ENCODE measurements at places on chromosomes 4 and X.

DNA sequence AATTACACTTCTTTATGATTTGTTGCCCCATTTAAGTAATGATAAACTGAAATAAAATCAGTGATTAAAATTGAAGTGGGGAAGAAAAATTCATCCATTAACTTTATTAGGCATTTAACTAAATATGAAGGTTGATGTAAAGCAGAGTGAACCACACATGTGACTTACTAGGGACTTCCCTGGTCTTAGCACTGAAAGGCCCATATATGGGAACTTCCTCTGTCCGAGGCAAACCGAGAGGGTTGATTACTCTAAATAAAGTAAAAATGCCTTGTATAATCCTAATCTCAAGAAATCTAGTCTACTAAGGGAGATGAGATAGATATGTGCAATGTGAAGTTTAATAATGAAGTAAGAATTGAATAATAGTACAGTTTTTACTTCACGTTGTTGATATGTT, 403.9 kb upstream of the RPS6KA3 start:
- no peak for DNase-seq

DNA sequence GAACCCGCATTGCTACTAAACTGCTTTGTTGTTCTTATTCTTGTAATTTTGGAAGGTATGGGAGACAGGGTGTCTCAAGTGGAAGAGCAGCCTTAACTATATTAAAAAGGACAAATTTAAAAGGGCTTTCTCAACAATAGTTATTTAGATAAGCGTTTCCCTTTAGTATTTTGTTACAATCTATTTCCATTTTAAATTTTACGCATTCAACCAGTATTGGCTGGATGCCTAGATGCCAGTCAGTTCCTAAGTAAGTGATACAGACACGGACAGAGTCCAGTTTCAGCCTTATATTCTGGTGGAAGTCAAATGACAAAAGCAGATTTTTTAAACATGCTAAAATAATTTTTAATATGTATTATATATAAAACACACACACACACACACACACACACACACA, 28.3 kb downstream of the FAT1 start:
- DNase-seq = no peak

DNA sequence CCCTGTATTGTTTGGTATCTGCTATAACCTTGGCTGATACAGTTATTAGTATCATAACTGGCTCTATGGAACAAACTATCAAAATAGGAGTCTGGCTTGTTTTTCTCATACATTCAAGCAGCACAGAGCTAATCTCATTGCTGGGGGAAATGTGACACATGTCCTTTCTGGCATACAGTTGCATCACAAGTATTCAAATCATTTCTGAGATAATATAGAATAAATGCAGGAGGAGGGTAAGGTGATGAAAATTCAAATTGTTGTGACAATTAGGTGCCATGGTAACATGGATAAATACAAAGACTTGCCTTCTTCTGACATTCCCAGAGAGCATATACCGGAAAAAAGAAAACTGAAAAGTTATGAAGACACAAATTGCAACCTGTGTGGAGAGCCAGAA, 2706.8 kb downstream of the ARAP2 start:
- no peak for DNase-seq

DNA sequence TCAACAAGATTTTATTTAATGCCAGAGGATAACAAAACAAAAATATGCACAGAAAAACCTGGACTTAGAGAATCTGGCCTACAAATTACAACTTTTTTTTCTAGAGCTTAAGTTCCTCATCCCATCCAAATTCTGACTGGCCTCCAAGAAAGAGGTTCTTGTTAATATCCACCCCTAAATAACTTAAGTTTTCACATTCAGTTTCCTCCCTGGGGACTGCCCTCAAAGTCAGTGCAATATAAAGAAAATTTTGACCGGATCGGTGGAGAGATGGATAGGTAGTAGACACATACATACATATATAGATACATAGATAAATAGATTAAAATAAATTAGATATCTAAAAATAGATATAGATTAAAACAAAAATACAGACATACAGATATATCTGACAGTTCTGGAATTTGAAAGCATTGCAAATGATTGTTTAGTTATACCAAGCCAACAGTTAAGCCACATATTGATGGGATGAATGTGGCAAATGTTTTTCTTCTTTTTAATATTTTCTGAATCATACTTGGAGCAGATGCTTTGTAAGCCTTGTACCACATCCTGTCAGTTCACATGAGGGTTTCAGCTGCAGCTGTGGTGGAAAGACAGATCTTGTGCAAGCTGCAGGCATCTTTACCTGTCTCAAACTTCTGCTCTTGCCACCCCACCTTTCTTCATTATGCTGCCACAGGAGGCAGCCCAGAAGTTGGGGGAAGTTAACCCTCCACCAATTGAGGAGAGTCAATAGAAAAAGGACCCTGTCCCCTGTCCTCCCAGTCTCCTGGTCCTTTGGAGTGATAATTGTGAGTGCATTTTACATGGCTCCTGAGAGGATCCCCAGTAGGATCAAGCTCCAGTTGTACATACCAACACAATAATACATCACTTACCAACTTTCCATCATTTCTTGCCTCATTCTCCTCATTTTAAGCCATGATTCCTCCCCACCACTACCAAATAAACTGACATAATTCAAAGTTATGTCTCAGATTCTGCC, 58.5 kb upstream of the PRDM8 start:
- DNase-seq = no peak

DNA sequence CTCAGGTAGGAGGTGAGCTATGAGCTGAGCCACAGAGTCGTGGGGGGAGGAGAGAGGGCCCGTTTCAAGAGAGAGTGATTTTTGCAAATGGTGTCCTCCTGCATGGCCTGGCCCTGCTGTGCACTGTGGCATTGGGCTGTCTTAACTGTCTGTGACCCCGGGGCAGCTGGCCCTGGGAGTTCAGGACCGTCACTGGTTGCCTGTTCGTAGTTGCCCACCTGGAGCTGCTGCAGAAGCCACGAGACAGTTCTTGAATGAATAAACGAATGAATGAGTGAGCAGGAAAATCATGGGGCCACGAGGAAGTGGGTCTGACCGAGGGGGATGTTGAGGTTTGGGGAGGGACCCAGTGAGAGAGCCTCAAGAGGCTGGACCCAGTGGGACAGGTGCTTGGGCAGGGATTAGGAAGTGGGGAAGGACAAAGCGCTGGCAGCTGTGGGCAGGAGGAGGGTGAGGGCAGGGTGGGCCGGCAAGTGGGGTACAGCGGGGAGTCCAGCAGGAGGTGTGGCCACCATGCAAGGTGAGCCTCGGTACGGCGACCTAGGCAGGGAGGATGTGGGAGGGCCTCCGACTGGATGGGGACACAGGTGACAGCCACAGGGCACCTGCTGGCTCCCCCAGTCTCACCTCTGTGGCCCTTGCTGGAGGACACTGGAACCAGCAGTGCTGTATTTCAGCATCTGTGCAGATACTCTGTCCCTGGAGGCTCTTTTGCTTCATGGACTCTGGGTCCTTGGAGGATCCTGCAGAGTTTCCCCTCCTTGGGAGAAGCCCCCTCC, 10.2 kb downstream of the RGS12 start:
- no peak for DNase-seq

GRCh38 chrX:97260679-97261078, 377.0 kb downstream of the RPA4 start:
- DNase-seq = no peak

DNA sequence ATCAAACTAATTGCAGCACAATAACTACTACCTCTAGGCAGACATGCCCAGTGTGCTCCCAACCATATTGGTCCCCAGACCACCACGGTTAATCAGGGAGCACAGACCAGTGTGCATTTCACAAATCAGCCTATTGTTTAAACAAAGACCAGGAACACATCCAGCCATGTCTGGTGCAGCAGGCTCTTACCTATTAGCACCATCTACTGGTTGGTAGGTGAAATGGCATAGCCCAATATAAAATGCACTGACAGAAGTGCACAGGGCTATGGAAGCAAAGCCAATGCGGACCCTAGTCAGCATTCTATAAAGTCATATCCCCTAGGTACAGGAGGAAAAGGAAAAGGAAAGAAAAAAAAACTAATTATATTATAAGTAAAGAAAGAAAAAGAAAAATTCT, 15.5 kb upstream of the CYLC1 start:
- DNase-seq = peak; percentile 47

- no peak for DNase-seq
Observed at GRCh38 chrX:7218321-7219152, 70.6 kb upstream of the PUDP start.

- DNase-seq = peak; percentile 62
Observed at GRCh38 chrX:11757719-11758399, at the start of gene MSL3. TSS of gene MSL3 (plus strand) at chrX:11758237. CDS start at chrX:11758264, 27 bp downstream.

- no peak for DNase-seq
Observed at GRCh38 chr4:81512001-81512756, 40.5 kb upstream of the RASGEF1B start.

GRCh38 chrX:2600564-2600963, 90.5 kb upstream of the CD99 start:
- no peak for DNase-seq

DNA sequence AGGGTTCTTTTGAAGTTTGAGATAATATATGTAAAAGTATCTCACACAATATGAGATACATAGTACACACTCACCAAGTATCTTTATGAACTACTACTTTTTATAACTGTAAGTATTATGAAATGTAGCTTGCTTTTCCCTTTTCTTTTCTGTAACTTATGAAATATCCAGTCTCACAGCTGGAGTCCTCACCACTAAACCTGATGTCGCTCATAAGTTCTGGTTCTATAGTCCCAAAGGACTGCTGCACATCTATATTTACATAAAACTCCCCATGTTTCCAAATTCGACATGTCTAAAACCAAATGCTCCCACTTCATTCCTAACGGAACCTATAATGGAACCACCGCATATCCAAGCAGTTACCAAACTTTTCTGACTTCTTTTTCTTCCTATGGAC, 186.5 kb upstream of the SLC7A11 start:
- DNase-seq = no peak

DNA sequence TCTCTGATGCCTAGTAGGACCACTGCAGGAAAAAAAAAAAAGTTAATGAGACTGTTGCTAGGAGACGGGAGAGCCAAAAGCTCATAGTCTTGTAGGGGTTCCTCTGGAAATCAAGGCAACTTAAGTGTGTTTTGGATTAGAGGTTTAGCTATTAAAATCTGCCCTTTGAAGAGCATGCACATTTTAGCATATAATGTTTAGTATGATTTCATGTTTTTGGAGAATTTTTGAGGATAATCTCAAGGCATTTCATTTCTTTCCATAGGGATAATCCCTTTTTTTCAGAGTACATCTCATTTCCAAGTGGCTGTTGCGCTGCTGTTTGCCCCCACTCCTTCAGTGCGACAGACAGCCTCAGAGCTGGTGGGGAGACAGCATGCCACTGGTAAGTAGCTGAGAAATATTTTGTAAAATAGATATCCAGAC, at the start of gene LINC00632:
LINC00632 (plus strand) TSS at position 339 of the 426 bp plus-strand sequence.
- no peak for DNase-seq

GRCh38 chr4:2831611-2832308, 11.9 kb upstream of the ADD1 start:
- DNase-seq = no peak

GRCh38 chrX:38627683-38628082, 66.3 kb downstream of the TSPAN7 start:
- DNase-seq = no peak

- DNase-seq = no peak
Observed at GRCh38 chrX:17563515-17563914, 173.8 kb upstream of the SCML1 start.

DNA sequence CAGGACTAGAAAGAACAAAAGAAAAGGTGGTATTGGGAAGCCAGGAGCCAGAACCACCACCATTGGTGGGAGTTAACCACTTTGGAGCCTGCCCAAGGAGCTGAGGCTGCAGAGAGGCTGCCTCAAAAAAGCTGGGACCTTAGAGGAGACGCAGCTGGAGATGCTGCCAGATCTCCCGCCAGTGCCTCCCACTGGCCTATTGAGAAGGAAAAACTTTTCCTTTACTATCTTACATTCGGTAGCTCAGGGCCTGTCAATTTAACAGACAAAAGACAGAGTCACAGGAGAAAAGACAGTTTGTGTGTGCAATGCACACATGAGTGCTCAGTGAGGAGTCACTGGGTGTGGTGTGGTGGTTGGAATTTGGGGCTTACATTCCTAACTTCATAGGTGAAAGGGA, 52.4 kb upstream of the HPSE start:
- no peak for DNase-seq
